ENCODE measurements at places on chromosomes 7 and 10.
A peak's percentile ranks its signal among the peaks of the same experiment; 100 is the strongest.

DNA sequence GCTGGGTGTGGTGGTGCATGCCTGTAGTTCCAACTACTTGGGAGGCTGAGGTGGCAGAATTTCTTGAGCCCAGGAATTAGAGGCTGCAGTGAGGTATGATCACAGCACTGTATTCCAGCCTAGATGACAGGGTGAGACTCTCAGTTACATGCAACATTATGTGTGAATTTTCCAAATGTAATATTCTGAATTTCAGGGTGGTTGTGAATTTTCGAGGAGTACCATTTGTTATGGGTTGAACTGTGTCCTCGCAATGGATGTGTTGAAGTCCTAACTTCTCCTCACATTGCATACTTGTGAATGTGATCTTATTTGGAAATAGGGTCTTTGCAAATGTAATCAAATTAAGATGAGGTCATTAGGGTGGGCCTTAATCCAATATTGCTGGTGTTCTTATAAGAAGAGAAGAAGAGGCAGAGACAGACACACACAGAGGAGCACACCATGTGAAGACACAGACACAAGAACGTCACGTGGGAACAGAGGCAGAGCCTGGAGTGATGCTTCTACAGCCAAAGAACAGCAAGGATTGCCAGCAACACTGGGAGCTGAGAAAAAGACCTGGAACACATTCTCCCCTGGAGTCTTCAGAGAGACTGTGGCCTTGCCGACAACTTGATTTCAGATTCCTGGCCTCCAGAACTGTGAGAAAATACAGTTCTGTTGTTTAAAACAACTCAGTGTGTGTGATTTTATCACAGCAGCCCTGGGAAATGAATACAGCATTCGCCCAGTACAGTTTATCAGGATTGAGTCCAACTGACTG is 91.9 kb downstream of the ZNF783 start:
- no peak for DNase-seq

GRCh38 chr7:120060281-120060680 is 212.7 kb upstream of the KCND2 start:
- no peak for DNase-seq

DNA sequence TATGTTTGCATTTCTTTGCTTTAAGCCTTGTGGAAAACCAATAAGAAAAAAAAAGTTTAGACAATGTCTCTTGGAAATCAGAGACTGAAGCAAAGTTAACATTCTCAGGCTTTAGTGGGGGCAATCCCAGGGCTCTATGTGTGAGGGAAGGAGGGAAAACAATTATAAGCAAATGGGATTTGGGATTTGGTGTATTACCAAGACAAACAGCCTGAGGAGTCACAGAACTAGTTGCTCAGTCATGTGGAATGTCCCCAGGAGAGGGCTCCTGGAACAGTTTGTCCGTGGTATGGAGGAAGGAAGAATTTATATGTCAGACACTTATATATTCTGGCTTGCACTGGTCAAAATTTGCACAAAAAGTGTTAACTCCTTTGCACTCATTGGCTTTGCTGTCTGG is 562.9 kb upstream of the TPK1 start:
- DNase-seq: no peak

- DNase-seq: peak; percentile 88
These were observed 44.8 kb downstream of the KBTBD2 start for GRCh38 chr7:32846630-32847225.

DNA sequence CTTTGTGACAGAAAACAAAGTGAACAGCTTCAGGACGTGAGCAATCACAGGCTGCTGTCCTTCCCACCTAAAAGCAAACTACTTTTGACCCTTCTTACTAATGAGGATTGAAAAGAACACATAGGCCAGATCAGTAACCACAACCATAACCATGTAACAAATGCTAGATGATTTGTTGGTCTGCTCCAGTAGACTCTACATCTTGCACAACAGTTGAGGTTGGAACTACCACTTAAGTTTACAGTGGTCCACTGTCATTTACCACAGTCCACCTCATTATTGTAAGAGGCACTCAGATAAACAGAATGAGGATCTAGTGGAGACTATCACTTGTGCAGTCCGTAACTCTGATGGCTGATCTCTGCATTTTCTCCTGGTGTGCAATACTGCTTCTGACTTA is 27.8 kb downstream of the NET1 start:
- no peak for DNase-seq

DNA sequence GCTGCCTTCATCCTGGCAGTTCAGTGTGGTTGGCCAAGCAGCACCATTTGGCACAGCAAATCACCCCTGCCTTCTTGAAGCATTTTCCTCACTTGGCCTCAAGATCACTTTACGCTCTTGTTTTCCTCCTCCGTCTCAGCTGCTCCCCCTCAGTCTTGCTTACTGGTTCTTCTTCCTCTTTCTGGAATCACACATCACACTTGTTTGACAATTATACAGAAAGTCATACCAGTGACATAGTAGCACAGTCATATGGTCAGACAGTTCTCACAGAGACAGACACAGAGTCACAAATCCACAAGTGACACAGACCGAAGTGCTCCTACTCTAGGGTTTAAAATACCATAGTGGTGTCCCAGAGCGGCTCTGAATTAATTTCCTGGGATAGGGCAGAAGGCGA is 43.8 kb upstream of the ARL4A start:
- no peak for DNase-seq

DNA sequence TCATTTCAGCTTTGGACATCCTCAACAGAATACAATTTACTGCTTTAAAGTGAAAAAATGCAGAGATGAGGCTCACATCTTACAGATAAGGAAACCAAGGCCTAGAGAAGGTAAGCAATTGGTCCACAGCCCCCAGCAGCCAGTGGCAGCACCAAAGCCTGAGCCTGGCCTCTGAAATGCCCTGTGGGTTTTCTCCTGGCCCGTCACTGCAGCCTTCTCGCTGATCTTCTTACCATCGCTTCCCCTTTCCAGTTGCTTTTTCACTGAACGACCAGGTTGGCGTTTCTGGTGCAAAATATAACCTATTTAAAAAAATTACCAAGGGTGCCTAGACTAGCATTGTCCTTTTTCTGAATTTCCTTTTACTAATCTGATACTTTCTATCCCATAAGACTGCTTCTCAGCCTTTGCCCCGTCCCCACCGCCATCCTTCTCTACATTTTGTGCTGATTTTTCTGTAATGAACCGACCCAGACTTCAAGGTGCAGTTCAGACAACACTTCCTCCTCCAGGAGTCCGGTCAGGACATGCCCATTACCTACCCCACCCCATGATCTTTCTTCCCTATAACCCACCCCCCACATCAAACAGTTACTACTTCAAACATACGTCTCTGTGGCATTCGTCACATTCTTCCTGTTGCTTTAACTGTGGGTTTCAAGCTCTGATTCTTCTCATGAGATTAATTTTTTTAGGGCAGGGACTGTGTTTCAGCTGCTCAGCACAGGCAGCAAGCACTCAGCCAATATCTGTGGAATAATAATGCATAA is 289.4 kb downstream of the DNAJB6 start:
- no peak for DNase-seq

DNA sequence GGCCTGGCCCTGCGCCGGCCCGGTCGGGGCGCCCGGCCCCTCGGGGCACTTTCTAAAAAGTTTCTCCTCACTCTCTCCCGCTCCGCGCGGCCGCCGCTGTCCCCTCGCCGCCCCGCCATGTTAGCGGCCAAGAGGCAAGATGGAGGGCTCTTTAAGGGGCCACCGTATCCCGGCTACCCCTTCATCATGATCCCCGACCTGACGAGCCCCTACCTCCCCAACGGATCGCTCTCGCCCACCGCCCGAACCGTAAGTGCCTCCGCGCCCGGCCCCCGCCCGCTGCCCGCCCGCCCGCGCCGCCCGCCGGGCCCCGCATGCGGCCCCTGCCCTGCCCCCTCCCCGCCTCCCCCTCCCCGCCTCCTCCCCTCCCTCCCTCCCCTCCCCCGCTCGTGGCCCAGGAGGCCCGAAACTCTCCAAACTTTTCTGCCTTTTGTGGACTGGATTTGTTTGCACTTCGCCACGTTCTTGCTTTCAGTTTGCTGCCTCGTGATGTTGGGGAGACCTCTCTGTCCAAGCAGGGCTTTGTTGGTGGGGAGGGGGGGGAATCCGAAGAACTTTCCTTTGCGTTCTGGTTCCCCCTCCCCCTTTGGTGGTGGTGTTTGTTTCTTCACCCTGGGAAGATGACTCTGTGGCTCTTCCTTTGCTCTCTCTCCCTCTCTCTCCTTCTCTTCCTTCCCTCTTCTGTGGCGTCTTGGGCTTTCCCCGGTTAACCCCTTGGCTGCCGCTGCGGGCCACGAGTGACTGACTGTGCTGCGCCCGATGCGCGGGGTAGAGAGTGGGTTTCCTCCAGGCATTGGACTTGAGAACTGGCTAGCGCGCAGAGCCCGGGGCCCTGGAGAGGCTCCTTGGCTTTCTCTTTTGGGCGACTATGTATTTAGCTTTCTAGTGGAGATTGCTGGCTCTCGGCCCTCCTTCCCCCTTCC is 1.6 kb downstream of the TCF7L2 start:
- DNase-seq: no peak

- DNase-seq: no peak
These were observed 134.3 kb downstream of the DOCK4 start for GRCh38 chr7:112071856-112072255.

- no peak for DNase-seq
These were observed 246.9 kb downstream of the AHR start for GRCh38 chr7:17545348-17545747.

GRCh38 chr10:118032564-118032963 is 14.2 kb downstream of the RAB11FIP2 start:
- no peak for DNase-seq

- no peak for DNase-seq
These were observed 119.6 kb upstream of the MKX start for GRCh38 chr10:27865221-27865635.

GRCh38 chr7:116753130-116753529 is 81.1 kb downstream of the MET start:
- no peak for DNase-seq

- no peak for DNase-seq
These were observed 494.7 kb downstream of the CCSER2 start for GRCh38 chr10:84822931-84823630.

DNA sequence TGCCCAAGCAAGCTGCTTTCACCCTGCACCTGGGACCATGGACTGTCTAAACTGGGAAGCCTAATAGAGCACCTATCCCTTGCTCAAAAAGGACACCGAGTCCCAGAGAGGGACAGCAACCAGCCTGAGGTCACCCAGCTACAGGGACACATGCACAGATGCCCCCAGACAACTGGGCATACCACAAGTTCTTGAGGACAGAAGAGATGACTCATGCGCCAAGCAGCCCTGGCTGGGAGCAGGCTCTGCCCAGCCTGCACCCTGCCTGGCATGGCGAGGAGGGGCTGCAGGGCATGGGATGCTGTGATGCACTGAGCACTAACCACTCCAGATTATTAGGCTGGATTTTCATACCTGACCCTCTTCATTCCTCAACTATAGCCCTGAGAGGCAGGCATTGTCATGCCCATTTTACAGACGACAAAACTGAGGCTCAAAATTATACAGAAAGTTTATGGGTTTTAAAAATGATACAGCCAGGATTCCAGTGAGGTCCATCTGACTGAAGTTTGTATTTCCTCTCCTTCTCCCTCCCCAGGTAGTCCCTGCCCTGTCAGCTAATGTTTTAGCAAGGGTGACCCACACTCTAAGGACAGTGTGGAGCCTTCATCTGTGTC is 289.3 kb upstream of the ZMIZ1 start:
- DNase-seq: no peak

DNA sequence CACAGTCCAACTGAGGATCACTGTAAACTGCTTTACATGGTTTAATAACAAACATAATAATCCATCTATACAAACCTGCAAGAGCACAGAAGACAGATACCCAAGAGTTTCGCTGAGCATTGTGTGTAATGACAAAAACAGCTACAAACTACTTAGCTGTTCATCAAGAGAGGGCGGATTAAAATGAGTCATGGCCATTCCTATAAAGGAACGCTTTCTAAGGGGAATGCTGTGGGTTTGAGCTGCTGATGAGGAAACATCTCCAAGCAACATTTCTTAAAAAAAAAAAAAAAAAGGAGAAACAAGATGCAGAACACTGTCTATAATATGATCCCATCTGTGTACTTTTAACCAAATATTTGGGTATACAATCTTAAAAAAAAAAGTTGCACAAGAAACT is 33.8 kb downstream of the VOPP1 start:
- no peak for DNase-seq

GRCh38 chr10:99331207-99331803 is 2.1 kb downstream of the CNNM1 start:
- no peak for DNase-seq

- DNase-seq: no peak
These were observed 24.2 kb upstream of the LIPN start for GRCh38 chr10:88735661-88736060.

- DNase-seq: no peak
These were observed 178.2 kb upstream of the KLF6 start for GRCh38 chr10:3963191-3963673.

- no peak for DNase-seq
These were observed 35.3 kb upstream of the CYTH3 start for GRCh38 chr7:6307762-6308161.

- no peak for DNase-seq
These were observed 90.7 kb upstream of the LEP start for GRCh38 chr7:128150223-128150865.

DNA sequence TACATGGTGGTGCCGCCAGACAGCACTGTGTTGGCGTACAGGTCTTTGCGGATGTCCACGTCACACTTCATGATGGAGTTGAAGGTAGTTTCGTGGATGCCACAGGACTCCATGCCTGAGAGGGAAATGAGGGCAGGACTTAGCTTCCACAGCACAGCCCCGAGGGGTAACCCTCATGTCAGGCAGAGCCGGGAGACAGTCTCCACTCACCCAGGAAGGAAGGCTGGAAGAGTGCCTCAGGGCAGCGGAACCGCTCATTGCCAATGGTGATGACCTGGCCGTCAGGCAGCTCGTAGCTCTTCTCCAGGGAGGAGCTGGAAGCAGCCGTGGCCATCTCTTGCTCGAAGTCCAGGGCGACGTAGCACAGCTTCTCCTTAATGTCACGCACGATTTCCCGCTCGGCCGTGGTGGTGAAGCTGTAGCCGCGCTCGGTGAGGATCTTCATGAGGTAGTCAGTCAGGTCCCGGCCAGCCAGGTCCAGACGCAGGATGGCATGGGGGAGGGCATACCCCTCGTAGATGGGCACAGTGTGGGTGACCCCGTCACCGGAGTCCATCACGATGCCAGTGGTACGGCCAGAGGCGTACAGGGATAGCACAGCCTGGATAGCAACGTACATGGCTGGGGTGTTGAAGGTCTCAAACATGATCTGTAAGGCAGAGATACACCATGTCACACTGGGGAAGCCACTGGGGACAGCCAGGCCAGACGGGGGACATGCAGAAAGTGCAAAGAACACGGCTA is 104.6 kb upstream of the TNRC18 start:
- DNase-seq: no peak

DNA sequence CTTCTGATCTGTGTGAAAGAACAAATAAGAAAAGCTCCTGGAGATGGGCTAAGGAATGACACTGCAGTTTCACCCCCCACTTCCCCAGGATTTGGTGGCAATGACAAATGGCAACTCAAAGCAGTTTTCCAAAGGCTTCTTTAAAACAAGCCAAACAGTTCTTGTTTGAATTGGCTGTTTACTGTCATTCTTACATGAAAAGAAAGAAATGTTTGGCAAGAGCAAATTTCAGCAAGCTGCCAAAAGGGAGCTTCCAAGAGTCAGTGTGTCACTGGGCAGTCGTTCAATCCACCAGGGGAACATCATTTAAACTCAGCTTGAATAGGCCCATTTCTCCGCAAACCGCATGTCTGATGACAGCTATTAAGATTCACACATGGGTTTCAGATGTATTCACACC is 119.0 kb upstream of the RHOBTB1 start:
- DNase-seq: no peak

- DNase-seq: no peak
These were observed 76.8 kb downstream of the GATA3 start for GRCh38 chr10:8130973-8131911.

Data from stimulated activated CD8-positive, alpha-beta memory T cell treated with anti-CD3 and anti-CD28 coated beads, Interleukin-4, amount 100 ng/mL, for 1 hour (primary cell).